ENCODE measurements at places on chromosomes 13 and 19.

GRCh38 chr13:100476963-100477362, 111.6 kb downstream of the GGACT start:
- no peak for DNase-seq

GRCh38 chr13:44436589-44437337, 63.1 kb downstream of the SERP2 start:
- DNase-seq, result peak; percentile 99

DNA sequence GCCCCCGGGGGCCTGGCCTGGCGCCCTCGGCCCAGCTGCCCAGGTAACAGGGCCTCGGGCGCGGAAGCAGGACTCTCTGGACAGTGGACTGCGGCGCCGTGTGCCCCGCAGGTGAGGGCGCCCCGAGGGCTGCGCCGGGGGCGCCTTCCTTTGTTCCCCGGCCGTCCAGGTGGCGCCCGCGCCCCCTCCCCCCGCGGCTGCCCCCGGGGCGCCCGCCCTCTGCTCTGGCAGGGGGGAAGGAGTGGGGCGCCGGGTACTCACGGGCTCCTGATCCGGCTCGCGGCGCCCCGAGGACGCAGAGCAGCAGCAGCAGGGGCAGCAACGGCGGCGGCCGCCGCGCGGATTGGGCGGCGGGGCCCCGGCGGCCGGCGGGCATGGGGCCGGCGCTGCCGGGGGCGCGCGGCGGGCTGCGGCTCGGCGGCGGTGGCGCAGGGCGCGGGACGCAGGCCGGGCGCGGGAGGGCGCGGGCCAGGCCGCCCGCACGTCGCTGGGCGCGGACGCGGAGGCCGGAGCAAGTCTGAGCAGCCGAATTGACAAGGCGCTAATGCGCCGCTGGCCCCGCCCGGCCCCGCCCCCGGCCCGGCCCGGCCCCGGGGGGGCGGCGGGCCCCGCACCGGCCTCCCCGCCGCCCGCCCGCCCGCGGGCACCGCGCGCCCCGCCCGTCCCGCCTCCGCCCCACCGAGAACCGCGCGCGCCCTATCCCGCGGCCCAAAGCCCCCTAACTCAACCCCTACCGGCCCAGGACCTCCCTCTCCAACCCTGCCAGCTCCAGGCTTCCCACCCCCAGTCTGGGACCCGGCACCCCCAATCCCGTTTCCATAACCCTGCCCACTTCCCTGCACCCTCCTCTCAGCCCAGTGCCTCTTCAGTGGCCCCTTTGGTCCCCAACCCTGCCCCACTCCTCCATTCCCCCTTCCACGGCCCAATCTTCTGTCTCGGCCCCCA, at the start of gene CRLF1:
Gene CRLF1 (minus strand): TSS at position 519 of the 945 bp plus-strand sequence. CDS start 143 bp downstream, at position 376.
- no peak for DNase-seq

- no peak for DNase-seq
Measured at GRCh38 chr13:29846475-29847256, 3.8 kb downstream of the UBL3 start.

GRCh38 chr13:50123862-50124535, 108.8 kb downstream of the KCNRG start:
- peak; percentile 84 for DNase-seq

GRCh38 chr13:31595563-31595962, 143.8 kb upstream of the RXFP2 start:
- no peak for DNase-seq

DNA sequence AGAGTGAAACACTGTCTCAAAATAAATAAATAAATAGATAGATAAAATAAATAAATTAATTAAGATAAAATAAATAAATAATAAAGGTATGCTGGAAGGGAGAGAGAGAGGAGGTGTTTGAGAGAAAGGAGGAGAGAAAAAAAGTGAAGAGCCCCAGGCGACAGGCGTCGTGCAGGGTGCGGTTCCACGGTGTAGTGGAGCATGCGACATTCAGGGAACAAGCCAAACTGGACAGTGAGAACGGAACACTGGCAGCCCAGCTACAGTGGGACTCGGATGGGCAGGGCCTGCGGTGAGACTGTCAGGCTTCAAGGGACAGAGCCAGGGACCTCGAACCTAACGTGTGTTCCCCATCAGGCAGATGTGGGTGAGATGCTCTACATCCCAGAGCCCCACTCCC, 9.4 kb downstream of the SULT2B1 start:
- DNase-seq, result no peak

- no peak for DNase-seq
Measured at GRCh38 chr13:26718146-26718545, 42.4 kb downstream of the GPR12 start.

DNA sequence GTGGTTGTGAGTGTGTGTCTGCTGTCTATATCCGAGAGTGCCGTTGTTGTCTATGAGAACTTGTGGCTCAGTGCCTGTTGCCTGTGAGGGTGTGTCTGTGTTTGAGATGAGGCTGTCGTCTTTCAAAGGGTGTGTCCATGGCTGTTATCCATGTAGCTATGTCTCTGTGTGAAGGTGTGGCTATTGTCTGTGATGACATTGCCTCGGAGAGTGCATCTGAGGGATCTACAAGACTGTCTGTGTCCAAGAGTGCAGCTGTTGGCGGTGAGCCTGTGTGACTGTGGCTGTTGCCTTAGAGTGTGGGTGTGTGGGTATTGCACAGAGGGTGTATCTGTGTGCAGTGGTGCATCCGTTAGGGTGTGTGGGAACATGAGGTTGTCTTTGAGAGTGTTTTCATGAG, 4.9 kb downstream of the NUMBL start:
- no peak for DNase-seq

DNA sequence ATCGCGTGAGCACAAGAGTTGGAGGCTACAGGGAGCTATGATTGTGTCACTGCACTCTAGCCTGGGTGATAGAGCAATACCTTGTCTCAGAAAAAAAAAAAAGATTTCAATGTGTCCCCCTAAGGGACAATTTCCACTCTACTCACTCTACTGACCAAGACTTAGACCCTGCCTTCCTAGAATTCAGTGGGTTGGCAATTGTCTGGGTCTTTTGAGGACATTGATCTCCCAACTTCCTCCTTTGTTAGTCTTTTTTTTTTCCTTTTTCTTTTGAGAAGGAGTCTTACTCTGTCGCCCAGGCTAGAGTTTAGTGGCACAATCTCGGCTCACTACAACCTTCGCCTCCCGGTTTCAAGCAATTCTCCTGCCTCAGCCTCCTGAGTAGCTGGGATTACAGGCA, 2.2 kb downstream of the SPTBN4 start:
- DNase-seq, result no peak

DNA sequence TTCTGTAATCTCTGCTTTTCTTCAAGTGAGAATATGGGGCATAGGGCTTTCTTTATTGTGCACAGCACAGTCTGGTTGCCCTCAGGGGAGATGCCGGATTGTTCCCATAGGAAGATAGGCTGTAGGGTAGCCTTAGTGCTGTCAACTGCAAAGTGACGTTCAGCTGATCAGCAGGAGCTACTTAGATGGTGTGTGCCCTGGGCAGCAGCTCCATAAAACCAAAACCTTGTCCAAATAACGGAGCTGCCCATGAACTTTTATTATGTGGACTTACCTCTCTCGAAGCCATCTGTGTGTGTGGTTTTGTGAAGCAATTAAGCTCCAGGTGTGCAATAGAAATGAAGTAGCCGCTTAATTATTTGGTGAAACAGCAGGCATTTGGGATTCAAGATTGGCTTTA, 120.0 kb upstream of the RNF113B start:
- peak; percentile 64 for DNase-seq

DNA sequence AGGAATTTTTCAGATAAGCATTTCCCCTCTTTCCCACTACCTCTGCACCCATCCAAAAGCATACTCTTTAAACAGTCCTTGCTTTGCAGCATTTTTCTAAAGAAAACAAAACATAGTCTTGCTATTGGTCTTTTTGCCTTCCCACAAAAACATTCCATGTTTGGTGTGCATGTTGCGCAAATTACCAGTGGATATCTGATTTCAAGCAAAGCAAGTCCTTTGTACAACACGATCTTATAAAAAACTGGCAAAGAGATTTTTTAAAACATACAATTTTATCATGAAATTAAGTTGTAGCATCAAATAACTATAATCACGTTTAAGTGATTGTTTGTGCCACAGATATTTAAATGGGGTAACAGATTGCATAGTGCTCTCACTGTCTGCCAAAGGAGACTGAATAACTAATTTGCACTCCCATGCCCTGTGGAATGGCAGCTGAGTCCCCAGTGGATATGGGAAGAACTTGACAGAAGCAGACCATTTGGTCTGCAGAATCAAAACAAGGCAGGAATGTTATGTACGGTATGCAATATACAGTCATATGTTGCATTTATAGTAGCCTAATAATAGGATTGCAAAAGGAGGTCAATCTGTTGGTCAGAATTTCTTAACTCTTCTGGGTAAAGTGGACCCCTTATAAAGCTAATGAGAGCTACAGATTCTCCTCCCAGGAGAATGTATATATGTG, 285.7 kb downstream of the TBC1D4 start:
- no peak for DNase-seq

- DNase-seq, result no peak
Measured at GRCh38 chr13:50645092-50645491, 198.4 kb downstream of the DLEU7 start.

DNA sequence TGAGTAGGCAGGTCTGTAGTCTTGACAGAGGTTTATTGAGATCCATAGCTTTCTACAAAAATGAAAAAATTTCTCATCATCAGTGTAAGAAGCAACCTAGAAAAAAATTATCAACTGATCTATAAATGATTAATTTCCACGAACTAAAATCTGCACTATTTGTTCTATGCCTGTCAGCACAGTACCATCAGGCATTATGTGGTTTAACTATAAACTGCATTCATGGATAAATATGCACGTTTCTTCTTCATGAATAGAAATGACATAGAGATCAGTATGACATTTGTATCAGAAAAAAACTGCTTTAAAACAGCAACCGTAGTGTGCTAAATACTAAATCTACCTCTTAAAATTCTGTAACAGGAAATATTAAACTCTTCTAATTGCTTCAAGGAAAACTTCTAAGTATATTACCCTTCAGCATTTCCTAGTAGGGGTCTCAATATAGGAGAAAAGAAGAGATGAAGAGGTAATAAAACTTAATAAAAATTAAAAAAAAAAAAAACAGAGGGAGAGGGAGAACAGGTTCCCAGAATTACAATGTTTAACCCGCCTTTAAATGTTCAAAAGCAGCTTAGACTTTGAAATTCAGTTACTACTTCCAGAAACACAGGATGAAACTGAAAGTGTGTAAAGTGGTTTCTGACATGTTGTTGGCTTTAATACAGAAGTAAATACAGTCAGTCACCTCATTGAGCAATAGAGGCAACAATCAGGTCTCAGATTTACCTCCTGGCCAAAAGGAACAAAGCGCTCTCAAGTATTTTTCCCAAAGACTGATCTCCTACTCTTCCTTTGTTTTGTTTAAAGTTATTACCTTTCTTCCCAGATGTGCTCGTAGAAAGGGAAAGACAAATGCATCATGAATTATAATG, 144.4 kb downstream of the DIAPH3 start:
- no peak for DNase-seq

GRCh38 chr19:15072930-15073647, 8.9 kb upstream of the OR1I1 start:
- DNase-seq, result peak; percentile 98

DNA sequence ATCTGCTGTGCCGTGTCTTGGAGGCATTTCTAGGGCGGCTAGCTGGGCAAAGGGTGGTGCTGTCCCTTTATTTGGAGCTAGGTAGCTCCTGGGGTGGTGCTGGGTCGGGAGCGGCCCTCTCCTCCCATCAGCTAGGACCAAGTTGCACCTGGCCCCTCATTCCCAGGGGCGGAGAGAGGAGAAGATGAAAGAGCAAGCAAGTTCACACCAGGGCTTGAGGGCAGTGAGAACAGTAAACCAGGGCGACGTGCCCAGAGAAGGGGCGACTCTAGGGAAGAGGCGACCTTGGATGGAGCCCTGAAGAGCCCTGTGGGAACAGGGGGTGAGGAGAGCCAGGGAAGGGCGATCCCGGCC, 17.0 kb upstream of the KCNN1 start:
- no peak for DNase-seq

DNA sequence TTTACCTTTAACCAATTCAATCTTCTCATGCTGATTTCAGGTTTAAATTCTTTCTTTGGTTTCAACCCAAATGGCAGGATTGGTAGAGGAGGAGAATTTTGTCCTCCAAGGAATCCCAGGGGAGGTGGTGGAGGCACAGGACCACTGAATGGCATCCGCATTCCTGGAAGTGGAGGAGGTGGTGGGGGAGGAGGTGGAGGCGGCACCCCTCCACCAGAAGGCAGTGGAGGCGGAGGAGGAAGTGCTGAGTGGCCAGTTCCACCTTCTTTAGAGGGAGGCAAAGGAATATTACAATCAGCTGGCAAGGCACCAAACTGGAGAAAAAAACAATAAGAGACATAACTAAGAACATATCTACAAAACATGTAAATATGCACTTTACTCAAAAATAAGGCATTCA, 192.9 kb downstream of the DIAPH3 start:
- no peak for DNase-seq

- peak; percentile 48 for DNase-seq
Measured at GRCh38 chr13:113668491-113668971, 1.5 kb downstream of the GRK1 start.

- peak; percentile 31 for DNase-seq
Measured at GRCh38 chr19:30564551-30565011, 192.4 kb downstream of the ZNF536 start.

DNA sequence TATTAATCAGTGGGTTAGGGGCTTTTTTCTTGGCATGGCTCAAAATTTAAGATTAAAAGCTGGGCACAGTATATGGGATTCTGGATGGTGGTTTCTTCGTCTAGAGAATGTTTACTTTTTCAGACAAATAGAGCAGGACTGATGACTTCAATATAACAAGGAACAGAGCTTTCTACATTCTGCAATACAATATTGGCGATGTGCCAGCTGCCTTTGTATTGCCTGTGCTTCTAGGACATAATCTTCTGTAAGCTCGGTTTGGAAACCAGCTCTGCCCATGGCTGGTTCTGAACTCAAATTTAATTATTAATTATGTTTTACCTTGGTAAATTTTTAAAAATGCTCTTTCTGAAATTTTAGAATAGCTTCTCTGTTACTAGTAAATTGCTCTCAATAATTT, 139.1 kb upstream of the TRPC4 start:
- DNase-seq, result no peak

- DNase-seq, result no peak
Measured at GRCh38 chr19:5772416-5772815, 12.1 kb downstream of the PRR22 start.

DNA sequence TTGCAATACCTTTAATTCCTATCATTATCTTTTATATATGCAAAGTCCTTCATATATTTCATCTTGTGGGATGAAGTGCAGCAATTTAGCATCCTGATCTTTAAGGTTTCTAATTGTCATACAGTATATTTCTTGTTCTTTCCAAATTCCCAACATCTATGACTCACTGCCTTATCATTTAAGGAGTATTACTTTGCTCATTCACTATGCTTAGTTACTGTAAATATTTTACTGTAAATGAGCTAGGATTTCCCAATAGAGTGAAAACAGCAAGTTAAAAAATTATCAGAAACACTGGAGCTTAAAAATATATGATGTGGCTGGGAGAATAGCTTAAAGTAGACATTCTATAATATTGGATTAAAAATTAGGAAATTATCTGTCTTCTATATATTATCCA, 69.9 kb downstream of the SLITRK6 start:
- no peak for DNase-seq

Data from islet precursor cell (in vitro differentiated cells).